Choroid plexus epithelial cell (primary cell): ENCODE measurements at places on chromosomes 7 and 10.
A peak's percentile ranks its signal among the peaks of the same experiment; 100 is the strongest.

- peak; percentile 5 for DNase-seq
Observed at GRCh38 chr7:138854115-138854645, 56.2 kb upstream of the ATP6V0A4 start.

DNA sequence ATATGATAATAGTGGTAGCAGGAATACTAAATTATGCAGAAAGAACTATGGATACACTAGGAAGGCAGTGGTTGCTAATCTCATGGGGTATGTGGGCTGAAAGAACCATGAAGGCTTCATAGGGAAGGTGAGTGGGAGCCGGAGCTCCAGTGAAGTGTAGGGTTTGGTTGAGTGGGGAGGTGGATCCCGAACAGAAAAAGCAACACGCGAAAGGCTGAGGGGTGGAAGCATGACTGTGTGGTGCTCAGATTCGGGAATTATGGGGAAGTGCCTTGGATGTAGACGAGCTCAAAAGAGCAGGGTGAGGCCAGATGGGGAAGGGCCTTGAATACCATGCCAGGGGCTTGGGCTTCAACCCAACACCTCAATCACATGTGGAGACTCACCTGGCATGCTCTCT is 715.1 kb downstream of the TYW1 start:
- DNase-seq = no peak

- DNase-seq = no peak
Observed at GRCh38 chr7:78175330-78176100, 376.9 kb downstream of the PHTF2 start.

DNA sequence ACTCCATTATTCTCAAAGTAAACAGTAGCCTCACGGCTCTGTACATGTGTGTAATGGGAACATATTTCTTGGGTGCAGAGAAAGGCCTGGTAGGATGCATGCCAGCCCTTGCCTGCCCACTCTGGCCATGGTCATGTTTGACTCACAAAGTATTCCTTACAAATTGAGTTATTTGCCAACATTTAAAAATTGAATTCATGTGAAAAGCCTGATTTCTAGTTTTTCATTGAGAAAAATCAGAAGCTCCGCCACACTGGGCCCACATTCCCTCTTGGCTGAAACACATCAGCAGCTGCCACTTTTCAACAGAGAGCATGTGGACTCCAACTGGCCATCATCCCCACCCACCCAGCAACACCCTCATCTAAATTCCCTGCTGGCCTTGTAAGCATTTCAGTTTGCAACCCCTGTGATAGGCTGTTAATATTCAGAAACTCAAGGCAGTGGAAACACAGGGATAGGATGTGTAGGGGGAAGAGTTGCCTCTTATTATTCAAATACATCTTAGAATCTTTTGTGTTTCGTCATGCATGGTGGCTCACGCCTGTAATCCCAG is 40.9 kb downstream of the CDH23 start:
- DNase-seq = no peak

- no peak for DNase-seq
Observed at GRCh38 chr7:45617166-45617565, 43.0 kb downstream of the ADCY1 start.
